ENCODE measurements at places on chromosomes 1 and 21.

- peak; percentile 65 for DNase-seq
Measured at GRCh38 chr1:33634806-33635205, 162.4 kb downstream of the ZSCAN20 start.

GRCh38 chr1:118866330-118866729 is 121.8 kb downstream of the TBX15 start:
- DNase-seq = no peak

DNA sequence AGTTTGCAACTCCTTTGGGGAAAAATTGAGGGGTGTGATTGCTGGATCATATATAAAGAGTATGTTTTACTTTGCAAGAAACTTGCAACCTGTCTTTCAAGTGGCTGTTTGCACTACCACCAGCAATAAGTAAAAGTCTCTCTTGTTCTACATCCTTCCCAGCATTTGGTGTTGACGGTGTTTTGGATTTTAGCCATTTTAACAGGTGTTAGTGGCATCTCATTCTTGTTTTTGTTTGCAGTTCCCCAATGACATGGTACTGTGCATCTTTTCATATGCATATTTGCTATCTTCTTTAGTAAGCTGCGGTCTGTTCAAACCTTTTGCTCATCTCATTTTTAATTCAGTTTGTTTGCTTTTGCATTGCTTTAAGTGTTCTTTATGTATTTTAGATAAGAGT is 535.5 kb downstream of the LRRIQ3 start:
- DNase-seq = no peak

GRCh38 chr21:29499734-29500343 is 201.1 kb downstream of the BACH1 start:
- DNase-seq = peak; percentile 74

DNA sequence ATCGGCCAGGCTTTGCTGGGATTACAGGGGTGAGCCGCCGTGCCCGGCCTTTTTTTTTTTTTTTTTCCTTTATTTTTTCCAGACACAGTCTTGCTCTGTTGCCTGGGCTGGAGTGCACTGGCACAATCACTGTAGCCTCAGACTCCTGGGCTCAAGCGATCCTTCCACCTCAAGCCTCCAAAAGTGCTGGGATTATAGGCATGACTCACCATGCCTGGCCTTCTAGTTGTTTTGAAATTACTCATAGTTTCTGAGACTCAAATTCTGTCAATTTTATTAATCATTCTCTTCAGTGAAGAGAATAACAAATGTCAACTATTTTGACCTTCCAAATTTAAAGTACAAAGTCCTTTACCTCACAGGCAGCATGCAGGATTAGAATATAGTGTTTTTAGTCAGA is 374.5 kb downstream of the PLA2G4A start:
- peak; percentile 61 for DNase-seq

- no peak for DNase-seq
Measured at GRCh38 chr1:153396461-153396860, 5.6 kb upstream of the S100A8 start.

GRCh38 chr1:182035097-182035770 is 26.3 kb downstream of the ZNF648 start:
- no peak for DNase-seq

DNA sequence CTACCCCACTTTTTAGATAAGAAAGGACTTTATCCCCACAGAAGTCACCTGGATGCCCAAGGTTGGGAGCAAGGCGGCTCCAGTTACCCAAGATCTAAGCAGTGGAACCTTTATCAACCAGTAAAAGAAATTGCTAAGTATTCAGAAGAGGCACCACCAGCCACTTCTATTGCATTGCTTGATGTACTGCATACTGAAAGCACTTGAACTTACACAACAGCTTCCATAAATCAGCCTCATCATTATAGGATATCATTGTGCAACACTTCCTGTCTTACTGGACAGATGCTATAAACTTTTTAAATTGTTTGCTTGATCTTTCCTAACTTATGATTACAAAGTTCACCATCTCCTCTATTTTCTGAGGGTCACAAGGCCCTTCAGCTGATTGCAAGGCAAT is 642.7 kb upstream of the CXADR start:
- DNase-seq = no peak

DNA sequence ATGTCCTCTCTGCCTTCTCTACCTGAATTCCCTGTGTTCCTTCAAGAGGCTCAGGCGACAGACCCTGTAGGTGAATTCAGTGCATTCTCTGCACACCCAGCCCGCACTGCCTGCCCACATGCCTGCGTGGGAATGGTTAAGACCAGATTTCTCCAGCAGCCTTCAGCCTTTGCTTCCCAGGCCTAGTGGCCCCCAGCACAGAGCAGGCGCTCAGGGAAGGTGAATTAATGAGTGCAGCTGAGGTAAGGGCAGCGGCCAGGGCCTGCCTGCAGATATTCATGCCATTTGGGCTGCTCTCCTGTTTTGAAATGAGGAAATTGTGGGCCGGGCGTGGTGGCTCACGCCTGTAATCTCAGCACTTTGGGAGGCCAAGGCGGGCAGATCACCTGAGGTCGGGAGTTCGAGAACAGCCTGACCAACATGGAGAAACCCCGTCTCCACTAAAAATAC is 45.5 kb downstream of the IER5 start:
- no peak for DNase-seq

All from RKO (cell line).